ENCODE measurements at places on chromosomes 5 and 9. TPM values are rescaled to one million over a fixed set of nuclear protein-coding genes. Genes with fewer than 3 reads are reported as not detected.

GRCh38 chr5:100771181-100771580 lies 131.9 kb downstream of the ST8SIA4 start:
- H3K27me3 ChIP-seq = peaks cover 2% of the 10 kb centered on the region
- no peak overlapping the region for H3K4me3 ChIP-seq
- no peak for DNase-seq
- no peaks in the 10 kb centered on the region for H3K4me1 ChIP-seq

- H3K27me3 ChIP-seq = no peaks in the 10 kb centered on the region
- peaks cover 6% of the 10 kb centered on the region for H3K4me1 ChIP-seq
- no peak overlapping the region for H3K4me3 ChIP-seq
- H3K36me3 ChIP-seq = peaks cover 2% of the 10 kb centered on the region
- no peak overlapping the region for H3K27ac ChIP-seq
- DNase-seq = no peak
Observed at GRCh38 chr5:71836084-71836483, 117.0 kb downstream of the CARTPT start.

DNA sequence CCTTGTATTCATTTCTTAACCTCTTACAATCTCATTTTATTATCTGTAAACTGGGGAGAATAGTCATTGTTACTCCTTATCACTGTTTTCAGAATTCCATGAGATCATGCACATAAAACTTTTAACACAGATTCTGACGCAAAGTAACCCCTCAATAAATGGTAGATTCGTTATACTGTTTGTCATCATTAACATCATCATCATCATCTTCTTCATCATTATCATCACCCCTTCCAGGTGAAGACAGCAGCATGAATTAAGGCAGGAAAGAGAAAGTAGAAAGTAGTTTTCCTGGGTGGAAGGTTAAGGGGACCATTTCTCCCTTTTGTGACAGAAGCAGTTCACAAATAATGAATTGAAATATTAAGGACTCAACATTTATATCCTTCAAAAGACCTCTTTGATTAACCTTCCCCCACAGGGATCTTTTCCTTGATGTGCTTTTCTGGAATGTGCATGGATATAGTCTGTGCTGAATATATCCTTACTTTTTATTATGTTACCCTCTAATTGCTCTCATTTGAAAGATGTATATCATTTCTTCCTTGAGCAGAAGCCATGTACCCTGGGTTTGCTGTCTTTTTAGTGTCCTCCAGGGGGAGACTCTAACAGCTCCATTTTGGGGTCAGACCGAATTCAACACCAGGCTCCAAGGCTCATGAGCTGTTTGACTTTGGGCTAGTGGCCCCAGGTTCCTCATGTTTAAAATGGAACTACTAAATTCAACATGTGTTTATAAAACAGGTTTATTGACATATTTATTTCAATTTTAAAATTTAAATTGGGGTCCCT lies 1029.9 kb upstream of the WWC1 start:
- peaks cover 7% of the 10 kb centered on the region for H3K27me3 ChIP-seq
- H3K36me3 ChIP-seq = no peaks in the 10 kb centered on the region
- H3K4me1 ChIP-seq = peaks cover 7% of the 10 kb centered on the region
- H3K27ac ChIP-seq = no peak overlapping the region
- H3K4me3 ChIP-seq = no peak overlapping the region
- no peak for DNase-seq

Gene SLC4A9
- not detected for total RNA-seq

- H3K27ac ChIP-seq = no peak overlapping the region
- H3K36me3 ChIP-seq = peaks cover 4% of the 10 kb centered on the region
- DNase-seq = no peak
- no peak overlapping the region for H3K4me3 ChIP-seq
- H3K27me3 ChIP-seq = peaks cover 7% of the 10 kb centered on the region
- H3K4me1 ChIP-seq = peaks cover 15% of the 10 kb centered on the region
Observed at GRCh38 chr5:10460252-10460906, 18.7 kb downstream of the ROPN1L start.

Gene SLC6A7
- not detected for total RNA-seq

- DNase-seq = no peak
- H3K36me3 ChIP-seq = peaks cover 2% of the 10 kb centered on the region
- peak overlapping the region; percentile 93 for H3K27ac ChIP-seq
- peaks cover 29% of the 10 kb centered on the region for H3K4me1 ChIP-seq
Observed at GRCh38 chr9:101487443-101487840, 46.2 kb upstream of the RNF20 start.

DNA sequence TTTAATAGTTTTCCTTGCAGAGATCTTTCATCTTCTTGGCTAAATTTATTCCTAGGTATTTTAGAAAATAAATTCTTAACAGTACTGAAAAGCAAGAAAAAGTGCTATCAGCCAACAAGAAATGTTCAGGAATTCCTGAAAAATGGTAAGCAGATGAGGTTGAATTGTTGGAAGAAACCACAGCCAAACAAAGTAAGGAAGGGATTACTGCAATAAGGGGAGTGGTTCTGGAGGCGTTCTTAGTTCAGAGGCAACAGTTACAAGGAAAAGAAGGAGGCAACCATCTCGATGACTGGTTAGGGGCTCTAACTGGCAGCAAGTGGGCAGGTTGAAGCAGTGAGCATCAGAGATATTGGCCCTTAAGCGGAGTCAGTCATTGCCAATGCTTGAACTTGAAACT lies 12.8 kb upstream of the OR13J1 start:
- peaks cover 2% of the 10 kb centered on the region for H3K27me3 ChIP-seq
- no peaks in the 10 kb centered on the region for H3K36me3 ChIP-seq
- H3K4me3 ChIP-seq = no peak overlapping the region
- H3K27ac ChIP-seq = peak overlapping the region; percentile 58

DNA sequence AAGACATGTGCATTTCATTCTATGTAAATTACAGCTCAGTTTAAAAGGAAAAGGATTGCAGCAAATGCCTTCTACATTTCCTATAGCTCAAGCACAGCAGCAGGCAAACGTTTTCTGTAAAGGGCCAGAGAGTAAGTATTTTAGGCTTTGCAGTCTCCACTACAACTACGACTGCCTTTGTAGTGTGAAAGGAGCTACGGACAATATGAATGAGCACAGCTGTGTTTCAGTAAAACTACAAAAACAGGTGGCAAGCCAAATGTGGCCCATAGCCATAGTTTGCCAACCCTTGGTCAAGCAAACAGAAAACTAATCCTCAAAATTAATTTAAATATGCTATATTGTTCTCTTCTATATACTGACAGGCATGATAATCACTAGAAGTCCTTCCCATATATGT lies 7.2 kb downstream of the PTBP3 start:
- H3K4me3 ChIP-seq = no peak overlapping the region
- peaks cover 59% of the 10 kb centered on the region for H3K4me1 ChIP-seq
- DNase-seq = no peak
- H3K27ac ChIP-seq = no peak overlapping the region
- H3K27me3 ChIP-seq = no peaks in the 10 kb centered on the region
- H3K36me3 ChIP-seq = peaks cover 2% of the 10 kb centered on the region

Gene FSTL4
- total RNA-seq = not detected

GRCh38 chr5:76326577-76327302 lies 76.3 kb upstream of the IQGAP2 start:
- peaks cover 20% of the 10 kb centered on the region for H3K4me1 ChIP-seq
- no peak overlapping the region for H3K4me3 ChIP-seq
- peaks cover 2% of the 10 kb centered on the region for H3K36me3 ChIP-seq
- peak overlapping the region; percentile 49 for H3K27ac ChIP-seq
- DNase-seq = no peak

GRCh38 chr9:122904466-122904822 lies 715 bp downstream of the RC3H2 start:
- peaks cover 41% of the 10 kb centered on the region for H3K4me1 ChIP-seq
- no peak for DNase-seq
- peak overlapping the region; percentile 88 for H3K4me3 ChIP-seq
- H3K27me3 ChIP-seq = no peaks in the 10 kb centered on the region
- peaks cover 2% of the 10 kb centered on the region for H3K36me3 ChIP-seq
- H3K27ac ChIP-seq = peak overlapping the region; percentile 93

Gene CDKN2B-AS1
- 3.2 TPM for total RNA-seq

Gene CCDC180
- total RNA-seq = 8.5 TPM

Gene NSG2
- total RNA-seq = not detected

DNA sequence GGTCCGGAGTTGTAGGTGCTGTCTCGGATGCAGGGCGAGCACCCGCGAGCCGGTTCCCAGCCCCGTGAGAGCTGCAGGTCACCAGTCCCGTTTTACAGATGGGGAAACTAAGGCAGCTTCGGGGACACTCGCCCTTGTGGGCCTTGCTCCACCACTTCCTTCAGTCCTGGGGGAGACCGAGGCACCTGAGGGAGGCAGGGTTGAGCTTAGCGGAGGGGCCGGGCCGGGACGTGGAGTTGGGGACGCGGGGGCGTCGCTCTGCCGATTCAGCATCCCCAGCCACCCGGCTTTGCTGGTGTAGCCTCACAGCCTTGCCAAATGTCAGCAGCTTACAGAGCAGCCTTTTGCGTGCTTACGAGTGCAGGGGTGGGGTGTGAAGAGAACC lies 530 bp downstream of the BBLN start:
- no peaks in the 10 kb centered on the region for H3K27me3 ChIP-seq
- peak overlapping the region; percentile 71 for H3K4me3 ChIP-seq
- peaks cover 10% of the 10 kb centered on the region for H3K36me3 ChIP-seq
- H3K27ac ChIP-seq = peak overlapping the region; percentile 46
- peaks cover 19% of the 10 kb centered on the region for H3K4me1 ChIP-seq
- peak; percentile 64 for DNase-seq

Gene ABCA2
- total RNA-seq = 62.4 TPM

Gene MELK
- total RNA-seq = 10.4 TPM

GRCh38 chr5:176878906-176879662 lies 20.1 kb downstream of the HK3 start:
- no peaks in the 10 kb centered on the region for H3K36me3 ChIP-seq
- no peak overlapping the region for H3K27ac ChIP-seq
- H3K4me3 ChIP-seq = no peak overlapping the region

- no peaks in the 10 kb centered on the region for H3K27me3 ChIP-seq
- no peak overlapping the region for H3K27ac ChIP-seq
- H3K4me3 ChIP-seq = no peak overlapping the region
- peaks cover 12% of the 10 kb centered on the region for H3K4me1 ChIP-seq
- peaks cover 2% of the 10 kb centered on the region for H3K36me3 ChIP-seq
Observed at GRCh38 chr9:5566054-5566618, 55.8 kb downstream of the PDCD1LG2 start.

DNA sequence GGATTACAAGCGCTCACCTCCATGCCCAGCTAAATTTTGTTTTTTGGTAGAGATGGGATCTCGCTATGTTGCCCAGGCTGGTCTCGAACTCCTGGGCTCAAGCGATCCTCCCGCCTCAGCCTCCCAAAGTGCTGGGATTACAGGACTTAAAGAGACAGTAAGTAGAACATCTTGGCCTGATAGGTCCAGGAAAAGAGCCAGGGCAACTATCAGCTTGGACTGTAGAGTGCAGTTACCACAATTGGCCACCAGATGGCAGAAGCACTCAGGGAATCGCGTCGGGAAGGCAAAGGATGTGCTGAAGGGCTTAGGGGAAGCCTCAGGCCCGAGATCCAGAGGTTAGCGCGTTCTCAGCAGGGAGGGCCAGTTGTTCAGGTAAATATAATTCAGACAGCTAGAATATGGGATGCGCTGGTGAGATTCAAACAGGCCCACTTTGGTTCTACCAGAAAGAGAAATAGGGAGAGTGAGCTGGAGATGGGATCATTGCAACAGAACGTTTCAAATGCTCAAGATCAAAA lies 21.5 kb downstream of the C9orf57 start:
- H3K27ac ChIP-seq = no peak overlapping the region
- peaks cover 9% of the 10 kb centered on the region for H3K4me1 ChIP-seq
- DNase-seq = no peak

Gene IFNA21
- total RNA-seq = not detected

GRCh38 chr5:148635321-148636083 lies 18.8 kb downstream of the HTR4 start:
- H3K4me3 ChIP-seq = no peak overlapping the region
- H3K27ac ChIP-seq = no peak overlapping the region
- peaks cover 22% of the 10 kb centered on the region for H3K27me3 ChIP-seq
- no peak for DNase-seq
- no peaks in the 10 kb centered on the region for H3K36me3 ChIP-seq

GRCh38 chr5:78983601-78984438 lies 1.3 kb downstream of the ARSB start:
- peaks cover 36% of the 10 kb centered on the region for H3K4me1 ChIP-seq
- H3K4me3 ChIP-seq = peak overlapping the region; percentile 81
- no peaks in the 10 kb centered on the region for H3K27me3 ChIP-seq
- H3K36me3 ChIP-seq = no peaks in the 10 kb centered on the region
- H3K27ac ChIP-seq = peak overlapping the region; percentile 89
- DNase-seq = no peak

GRCh38 chr5:154351566-154351965 lies 94.2 kb upstream of the SAP30L start:
- H3K27me3 ChIP-seq = no peaks in the 10 kb centered on the region
- no peak overlapping the region for H3K27ac ChIP-seq
- peaks cover 2% of the 10 kb centered on the region for H3K36me3 ChIP-seq
- H3K4me3 ChIP-seq = no peak overlapping the region
- no peak for DNase-seq

Gene C5orf52
- not detected for total RNA-seq

Gene GARIN3
- total RNA-seq = not detected

DNA sequence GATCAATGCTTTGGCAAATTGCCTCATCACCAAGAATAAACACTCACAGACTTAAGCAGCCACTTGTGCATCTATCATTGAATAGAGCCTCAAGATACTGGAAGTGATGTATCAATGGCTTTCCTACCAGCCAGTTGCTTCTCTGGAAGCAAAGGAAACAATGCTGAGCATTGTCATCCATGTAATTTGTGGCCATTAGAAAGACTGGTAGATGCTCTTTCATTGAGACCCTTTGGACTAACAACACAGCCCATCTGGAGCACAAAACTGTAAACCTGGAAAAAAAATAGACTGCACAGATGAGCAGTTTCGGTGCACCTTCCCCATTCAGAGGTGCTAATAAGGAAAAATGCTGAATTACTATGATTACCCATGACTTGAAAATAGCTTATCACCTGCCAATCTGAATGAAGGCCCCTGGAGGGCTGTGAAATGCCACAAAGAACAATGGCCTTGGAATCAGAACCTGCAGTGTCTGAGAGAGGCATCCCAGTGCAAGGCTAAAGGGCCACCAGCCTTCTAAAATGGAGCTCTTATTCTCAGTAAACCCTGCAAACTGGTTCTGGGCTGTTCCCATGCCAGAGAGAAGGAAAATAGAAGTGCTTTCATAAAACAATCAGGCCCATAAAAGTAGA lies 127.5 kb downstream of the RFK start:
- no peak overlapping the region for H3K4me3 ChIP-seq
- H3K27ac ChIP-seq = no peak overlapping the region
- peaks cover 4% of the 10 kb centered on the region for H3K27me3 ChIP-seq
- DNase-seq = no peak
- peaks cover 10% of the 10 kb centered on the region for H3K4me1 ChIP-seq

- H3K27me3 ChIP-seq = no peaks in the 10 kb centered on the region
- no peak overlapping the region for H3K4me3 ChIP-seq
- no peak for DNase-seq
- H3K27ac ChIP-seq = no peak overlapping the region
- no peaks in the 10 kb centered on the region for H3K36me3 ChIP-seq
- H3K4me1 ChIP-seq = peaks cover 17% of the 10 kb centered on the region
Observed at GRCh38 chr5:27311544-27311943, 273.2 kb upstream of the CDH9 start.

GRCh38 chr9:93270976-93271375 lies 87.0 kb downstream of the WNK2 start:
- no peak overlapping the region for H3K27ac ChIP-seq
- H3K27me3 ChIP-seq = peaks cover 24% of the 10 kb centered on the region
- no peak overlapping the region for H3K4me3 ChIP-seq
- H3K4me1 ChIP-seq = no peaks in the 10 kb centered on the region
- H3K36me3 ChIP-seq = peaks cover 9% of the 10 kb centered on the region

GRCh38 chr5:150550286-150550685 lies 42.4 kb downstream of the NDST1 start:
- H3K27ac ChIP-seq = no peak overlapping the region
- H3K4me3 ChIP-seq = no peak overlapping the region
- peaks cover 38% of the 10 kb centered on the region for H3K36me3 ChIP-seq
- DNase-seq = no peak

GRCh38 chr5:135032695-135032998 lies 1.4 kb downstream of the PITX1 start:
- peaks cover 70% of the 10 kb centered on the region for H3K27me3 ChIP-seq
- no peak for DNase-seq
- no peak overlapping the region for H3K27ac ChIP-seq
- no peak overlapping the region for H3K4me3 ChIP-seq

Gene PLAC8L1
- 0.97 TPM for total RNA-seq

All from chondrocyte (in vitro differentiated cells).